ENCODE measurements at places on chromosomes 3 and 15.

DNA sequence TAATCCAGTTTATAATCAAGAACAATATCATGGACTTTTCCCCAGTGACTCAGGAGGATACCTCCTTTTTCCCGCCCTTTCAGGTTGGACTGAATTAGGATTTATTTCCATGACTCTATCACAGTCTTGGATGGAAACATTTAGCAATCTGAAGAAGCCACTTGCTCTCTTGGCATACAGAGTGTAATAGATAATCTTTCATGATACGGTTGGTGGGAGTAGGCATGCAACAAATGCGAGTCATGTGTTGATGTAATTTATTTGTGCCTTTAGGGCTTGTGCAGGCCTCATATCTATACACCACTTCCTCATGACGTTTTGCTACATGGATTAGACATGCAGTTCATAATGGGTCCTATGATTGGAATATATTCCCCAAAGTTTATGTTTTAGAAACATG lies 54.2 kb upstream of the MCTP2 start:
- DNase-seq = peak; percentile 67

DNA sequence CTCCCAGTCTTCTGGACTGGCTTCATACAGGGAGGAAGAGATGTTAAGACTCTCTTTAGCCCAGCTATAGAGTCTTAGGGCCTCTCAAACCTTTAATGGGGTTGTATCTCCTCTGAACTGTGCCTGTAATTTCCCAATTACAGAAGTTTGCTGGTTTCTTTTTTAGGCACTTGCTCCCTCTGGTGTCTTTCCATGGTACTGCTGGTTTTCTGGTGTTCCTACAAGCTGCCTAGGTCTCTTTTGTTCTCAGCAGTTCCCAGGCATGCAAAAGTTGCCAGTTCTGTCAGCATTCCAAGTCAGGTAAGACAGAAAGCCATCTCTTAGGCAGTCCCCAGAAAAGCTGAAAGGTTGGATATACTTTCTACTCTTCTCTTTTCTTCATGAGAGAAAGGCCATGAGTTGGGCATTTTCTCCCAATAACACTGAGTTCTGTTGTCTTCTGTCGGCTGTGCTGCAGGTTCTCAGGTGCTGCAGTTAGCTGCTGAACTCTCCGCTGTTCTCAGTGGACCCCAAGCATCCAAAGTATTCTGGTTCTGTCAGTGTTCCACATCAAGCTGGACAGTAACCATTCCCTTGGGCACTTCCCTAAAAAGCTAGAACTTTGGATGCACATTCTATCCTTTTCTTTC lies 54.4 kb upstream of the EHHADH start:
- no peak for DNase-seq

DNA sequence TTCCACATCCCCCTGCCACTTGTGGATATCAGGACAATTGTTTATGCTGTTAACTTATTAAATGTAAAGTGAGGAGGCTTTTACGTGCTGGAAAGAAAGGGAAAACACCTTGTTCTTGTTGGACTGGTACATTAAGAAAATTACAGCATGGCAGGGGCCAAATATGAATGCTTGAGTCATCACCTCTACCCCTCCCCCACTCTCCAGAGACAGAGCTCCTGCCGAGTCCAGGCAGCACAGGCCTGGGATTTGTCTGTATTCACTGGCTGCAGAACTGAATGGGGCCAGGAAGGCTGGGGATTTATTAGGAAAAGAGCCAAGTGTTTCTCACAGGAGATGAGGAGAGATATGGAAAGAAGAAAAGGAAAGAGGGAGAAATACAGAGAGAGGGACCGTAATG lies 308.9 kb downstream of the EPHB1 start:
- DNase-seq = no peak

DNA sequence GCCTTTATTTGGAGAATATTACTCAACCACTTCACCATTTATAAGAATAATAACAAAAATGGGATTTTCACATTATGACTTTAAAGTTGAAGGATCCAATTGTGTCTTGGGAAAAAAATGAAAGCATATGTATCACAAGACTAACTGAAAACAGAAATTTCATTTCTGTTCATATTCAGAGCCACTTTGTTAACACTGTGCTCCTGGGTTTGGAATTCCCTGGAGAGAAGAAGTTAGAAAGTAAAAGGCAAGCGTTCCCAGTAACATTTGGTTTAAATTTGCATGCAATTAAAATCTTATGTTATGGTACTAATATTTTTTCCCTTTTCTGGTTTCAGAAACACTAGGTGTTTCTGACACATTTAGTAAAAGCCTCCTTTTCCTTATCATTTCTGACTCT lies 230.8 kb downstream of the RBMS3 start:
- DNase-seq = no peak

GRCh38 chr15:25730918-25731317 lies 132.2 kb downstream of the ATP10A start:
- DNase-seq = no peak

DNA sequence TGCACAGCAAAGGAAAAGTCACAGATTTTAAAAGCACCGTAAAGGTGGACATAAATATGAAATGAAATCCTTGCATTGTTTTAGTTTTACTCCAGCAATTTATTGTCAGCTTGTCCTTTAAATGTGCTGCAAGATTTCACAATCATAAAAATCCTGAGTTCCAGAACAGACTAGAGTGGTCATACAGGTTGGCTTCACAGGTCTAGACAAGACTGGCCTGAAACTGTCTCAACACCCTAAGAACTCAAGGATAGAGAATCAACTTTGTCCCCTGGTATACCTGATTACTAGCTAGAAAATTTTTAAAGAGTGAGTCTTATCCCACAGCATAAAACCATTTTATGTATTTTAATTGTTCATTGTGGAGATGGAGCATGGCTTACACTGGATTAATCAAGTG lies 521.7 kb upstream of the MCTP2 start:
- peak; percentile 69 for DNase-seq

All from foreskin keratinocyte (primary cell).